Esophagus muscularis mucosa (tissue), 4 donors: ENCODE measurements at places on chromosomes 6 and 20.

GRCh38 chr20:61991476-61991875 lies 74.2 kb downstream of the TAF4 start:
- DNase-seq: no peak

DNA sequence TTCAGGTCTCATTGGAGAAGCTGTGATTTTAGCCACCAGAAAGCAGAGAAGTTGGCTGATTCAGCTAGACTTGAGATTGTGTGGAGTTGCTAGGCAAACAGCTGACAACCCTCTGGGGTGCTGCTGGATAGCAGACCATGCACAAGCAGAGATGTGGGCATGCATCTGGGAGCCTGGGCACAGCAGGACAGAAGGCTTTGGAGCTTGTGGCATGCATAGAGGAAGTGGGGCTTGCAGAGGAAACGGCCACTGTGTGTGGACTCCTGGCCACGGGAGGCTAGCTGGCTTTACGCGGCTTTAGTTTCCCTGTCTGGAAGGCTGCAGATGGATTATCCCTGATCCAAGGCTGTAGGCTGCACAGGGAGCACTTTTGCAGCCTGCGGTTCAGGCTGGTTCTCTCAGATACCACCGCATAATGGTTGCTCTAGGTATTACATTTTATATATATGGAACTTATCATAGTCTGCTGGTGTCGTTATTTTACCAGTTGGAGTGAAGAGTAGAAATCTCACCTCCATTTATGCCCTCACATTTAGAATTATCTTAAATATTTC lies 10.4 kb downstream of the ZNF831 start:
- no peak for DNase-seq

DNA sequence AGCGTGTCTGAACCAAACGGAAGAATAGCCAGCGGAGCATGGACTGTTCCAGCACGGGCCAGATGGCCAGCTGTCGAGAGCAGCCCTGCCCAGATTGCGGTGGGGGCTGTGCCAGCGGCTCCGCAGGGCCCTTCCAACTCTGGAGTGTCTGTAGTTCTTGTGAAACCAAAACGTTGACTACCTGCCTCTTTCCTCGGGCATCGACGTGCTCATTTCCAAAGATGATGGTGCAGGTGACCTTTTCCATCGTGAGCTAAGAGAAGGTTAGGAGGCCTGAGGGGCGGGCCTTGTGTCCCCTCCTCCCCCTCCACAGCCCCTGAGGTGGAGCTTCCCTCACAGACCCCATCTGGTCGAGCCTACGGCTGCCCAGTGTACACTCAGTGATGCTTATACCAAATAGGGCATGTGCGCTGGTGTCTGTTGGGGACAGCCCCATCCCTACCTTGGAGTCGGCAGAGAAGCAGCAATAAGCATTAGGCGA lies 12.9 kb upstream of the C20orf144 start:
- DNase-seq: no peak

DNA sequence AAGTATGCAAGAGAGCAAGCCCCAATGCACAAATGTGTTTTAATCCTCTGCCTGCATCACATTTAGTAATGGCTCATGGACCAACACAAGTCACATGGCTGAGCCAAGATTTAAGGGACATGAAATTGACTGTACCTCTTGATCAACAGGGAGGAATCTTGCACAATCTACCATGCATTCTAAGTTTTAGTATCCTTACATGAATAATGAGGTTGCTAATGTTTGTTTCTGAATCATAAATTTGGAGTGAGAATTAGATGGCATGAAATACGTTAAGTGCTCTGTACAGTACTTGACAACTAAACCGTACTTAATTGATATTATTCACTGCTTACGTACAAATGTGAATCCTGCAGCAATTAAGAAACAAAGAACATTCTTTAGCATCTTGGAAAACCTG lies 553.8 kb upstream of the JAG1 start:
- no peak for DNase-seq

GRCh38 chr6:113182370-113183141 lies 674.6 kb upstream of the MARCKS start:
- DNase-seq: no peak

DNA sequence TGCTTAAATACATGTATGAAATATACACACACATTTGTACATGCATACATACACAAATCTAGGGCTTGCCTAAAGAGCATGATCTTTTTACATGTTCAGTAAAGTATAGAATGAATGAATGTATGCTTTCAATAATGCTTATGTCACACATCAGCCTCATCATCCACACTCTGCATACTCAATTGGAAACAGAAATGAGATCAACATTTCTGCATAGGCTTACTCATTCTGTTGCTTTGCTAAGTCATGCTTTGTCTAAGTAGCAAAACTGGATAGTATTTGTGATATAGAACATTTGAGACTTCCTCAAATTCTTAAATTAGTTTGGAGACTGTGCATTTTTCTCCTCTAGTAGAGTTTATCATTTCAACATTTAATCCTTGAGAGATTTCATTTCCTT lies 343.3 kb downstream of the ADGRB3 start:
- DNase-seq: no peak

DNA sequence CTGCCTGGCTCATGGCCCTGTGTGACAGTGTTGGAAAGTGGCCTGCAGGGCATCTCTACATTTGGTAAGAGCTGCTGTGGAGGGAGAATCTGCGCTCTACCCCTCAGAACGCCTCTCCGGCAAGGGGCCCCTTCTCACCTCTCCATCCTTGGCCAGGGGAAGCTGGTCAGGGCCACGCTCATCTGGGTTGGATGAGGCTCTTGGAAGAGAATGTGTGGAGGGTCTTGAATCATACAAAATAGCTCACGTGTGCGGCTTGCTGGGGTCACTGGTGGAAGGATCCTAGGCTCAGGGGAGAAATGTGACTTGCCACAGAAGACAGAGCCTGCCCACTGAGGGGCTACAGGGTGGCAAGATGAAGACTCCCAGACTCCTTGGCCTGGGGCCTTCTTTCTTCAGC lies 105.0 kb downstream of the SCML4 start:
- DNase-seq: peak; percentile 64

- DNase-seq: no peak
Measured at GRCh38 chr6:56995347-56995902, 40.5 kb downstream of the BEND6 start.

GRCh38 chr6:104787305-104787704 lies 72.4 kb downstream of the HACE1 start:
- no peak for DNase-seq

GRCh38 chr6:87115402-87116135 lies 20.7 kb upstream of the CGA start:
- no peak for DNase-seq

DNA sequence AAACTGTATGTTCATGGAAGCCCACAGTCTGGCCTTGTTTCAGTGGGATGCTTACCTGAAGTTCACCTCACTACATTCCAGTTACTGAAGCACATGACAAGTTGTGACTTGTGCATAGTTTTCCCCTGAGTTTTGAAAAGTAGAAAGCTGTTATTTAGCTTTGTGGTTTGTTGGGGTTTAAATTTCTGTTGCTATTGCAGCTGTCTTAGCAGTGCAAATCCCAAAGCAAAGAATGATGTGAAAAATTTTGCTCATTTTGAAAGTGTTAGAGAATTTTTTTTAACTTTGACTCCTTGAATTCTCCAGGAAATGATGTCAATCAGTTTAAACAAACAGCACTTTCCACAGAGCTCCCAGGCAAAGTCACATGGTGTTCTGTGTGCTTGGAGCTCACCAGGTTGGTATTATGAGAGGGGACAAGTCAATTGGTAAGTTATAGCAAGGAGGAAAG lies 268.4 kb downstream of the ADGRG6 start:
- no peak for DNase-seq

- DNase-seq: no peak
Measured at GRCh38 chr6:99467509-99468106, 42.5 kb upstream of the PNISR start.

GRCh38 chr6:45513843-45514242 lies 136.1 kb upstream of the SUPT3H start:
- no peak for DNase-seq

DNA sequence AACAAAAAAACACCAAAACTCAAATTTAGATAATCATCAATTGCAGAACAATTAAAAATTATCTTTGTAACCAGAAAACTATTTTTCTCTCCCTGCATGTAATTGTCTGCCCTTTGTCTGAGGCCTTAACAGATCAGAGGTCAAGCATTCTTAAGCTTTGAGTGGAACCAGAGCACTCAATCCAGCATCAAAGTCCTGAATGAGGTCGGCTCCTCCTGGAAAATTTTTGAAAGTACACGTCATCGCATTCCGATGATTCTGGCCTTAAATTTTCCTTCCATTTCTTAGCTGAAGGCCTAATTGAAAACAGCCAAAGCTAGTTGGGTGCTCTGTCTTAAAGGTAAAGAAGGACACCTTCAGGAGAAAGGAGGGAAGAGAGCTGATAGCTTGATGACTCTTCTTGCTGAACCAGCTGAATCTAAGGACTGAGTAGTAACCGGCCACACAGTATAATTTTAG lies 510.2 kb upstream of the SULF2 start:
- no peak for DNase-seq

- no peak for DNase-seq
Measured at GRCh38 chr20:36585410-36586125, 12.2 kb downstream of the TGIF2 start.

- DNase-seq: no peak
Measured at GRCh38 chr6:110492584-110492983, 16.2 kb upstream of the SLC22A16 start.

DNA sequence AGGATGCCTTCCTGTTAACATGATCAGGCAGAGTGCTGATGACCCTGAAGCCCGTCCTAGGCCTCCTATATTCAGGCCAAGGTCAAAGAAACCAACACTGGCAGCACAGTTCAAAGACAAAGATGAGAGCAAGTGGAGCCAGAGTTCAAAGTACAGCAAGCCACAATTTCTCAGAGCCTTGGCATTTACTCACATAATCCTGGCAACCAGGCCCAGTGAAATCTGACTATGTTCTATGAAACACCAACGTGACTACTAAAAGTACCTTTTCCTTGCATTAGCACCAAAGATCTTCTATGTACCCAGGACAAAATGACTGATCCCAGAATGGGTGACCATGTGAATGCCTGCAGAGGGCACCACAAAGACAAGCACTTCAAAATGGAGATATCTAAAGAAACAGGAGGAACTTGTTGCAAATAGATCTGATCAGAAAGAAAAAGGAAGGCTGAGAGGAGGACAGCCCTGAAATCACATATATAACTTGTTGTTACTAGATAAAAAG lies 3.9 kb downstream of the NFS1 start:
- peak; percentile 26 for DNase-seq

DNA sequence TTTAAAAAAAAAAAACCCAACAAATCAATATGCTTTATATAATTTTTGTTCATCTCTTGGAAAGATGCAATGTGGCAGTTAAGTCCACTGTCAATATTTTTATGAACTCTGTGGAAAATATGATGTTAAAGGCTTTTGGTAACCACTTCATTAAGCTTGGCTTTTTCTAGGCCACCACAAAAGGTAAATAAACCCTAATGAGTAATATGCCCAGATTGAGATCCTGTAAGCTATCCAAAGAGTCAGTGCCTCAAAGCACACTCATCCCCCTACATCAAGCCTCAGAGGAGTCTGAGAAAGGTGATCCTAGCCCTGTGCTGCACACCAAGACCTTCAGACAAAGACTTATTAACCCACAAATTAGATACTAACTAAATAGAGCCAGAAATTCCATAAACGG lies 121.1 kb downstream of the CDC5L start:
- DNase-seq: no peak

DNA sequence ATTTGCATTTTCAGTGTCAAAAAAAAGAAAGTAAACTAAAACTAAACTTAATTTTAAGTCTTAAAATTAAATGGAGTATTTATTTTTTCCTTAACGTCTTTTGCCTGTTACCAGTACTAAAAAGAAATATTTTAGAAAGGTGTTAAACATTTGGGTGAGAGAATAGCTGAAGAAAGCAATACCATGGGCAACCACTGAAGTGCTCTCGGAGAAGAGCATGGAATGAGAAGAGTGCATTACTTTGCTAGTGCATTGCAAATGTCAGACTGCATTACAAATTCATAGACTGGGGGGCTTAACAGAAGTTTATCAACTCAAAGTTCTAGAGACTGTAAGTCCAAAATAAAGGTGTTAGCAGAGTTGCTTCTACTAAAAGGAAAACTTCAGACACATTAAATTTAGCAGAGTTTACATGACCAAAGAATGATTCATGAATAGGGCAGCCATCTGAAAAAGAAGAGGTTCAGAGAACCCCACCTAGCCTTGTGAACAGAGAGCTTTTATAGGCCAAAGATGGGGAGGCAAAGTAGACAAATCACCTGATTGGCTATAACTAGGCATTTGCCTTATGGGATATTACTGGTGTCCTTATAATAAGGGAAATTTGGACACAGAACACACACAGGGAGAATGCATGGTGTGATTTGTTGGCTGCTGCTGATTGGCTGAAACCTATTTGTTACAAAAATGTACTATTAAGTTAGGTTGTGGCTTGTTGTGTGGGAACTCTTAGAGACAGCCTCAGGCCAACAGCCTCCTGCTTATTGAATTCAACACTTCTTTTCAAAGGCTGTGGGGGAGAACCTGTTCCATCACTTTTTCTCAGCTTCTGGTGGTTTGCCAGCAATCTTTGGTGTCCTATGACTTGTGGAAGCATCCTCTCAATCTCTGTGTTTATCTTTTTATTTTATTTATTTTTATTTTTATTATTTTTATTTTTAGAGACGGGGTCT lies 106.7 kb upstream of the RREB1 start:
- DNase-seq: no peak
